Body of pancreas (tissue), 4 donors: ENCODE measurements at places on chromosomes 16 and 17. TPM values are rescaled to one million over a fixed set of nuclear protein-coding genes. Genes with fewer than 3 reads are reported as not detected.

NSMCE1 gene
- total RNA-seq = 20.1 TPM

DNA sequence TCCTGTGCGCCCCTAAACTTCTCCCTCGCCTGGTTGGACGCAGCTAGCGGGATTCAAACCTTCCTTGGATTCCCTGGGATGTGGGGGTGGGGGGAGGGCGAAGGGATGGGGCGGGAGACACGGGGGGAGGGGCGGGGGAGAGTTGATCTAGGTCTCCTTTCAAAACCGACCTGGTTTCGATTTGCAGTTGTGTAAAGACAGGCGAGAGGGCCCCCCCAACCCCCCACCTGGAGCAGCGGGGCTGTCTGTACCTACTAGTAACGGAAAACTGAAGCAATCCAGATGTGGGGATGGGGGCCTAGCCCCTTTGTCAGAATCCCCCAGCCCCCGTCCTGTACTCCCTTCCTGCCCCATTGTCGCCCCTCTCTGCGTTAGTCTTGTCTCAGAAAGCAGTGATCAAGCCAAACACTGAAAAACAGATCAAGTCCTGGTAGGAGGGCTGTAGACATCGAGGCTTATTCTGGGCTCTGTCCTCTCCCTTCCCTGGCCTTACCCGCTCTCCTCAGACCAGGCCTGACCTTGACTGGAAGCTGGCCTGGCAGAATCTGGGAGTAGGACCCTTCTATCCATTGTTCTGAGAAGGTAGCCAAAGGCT is 902 bp downstream of the DLX4 start:
- no peak for DNase-seq

- no peak for DNase-seq
Measured at GRCh38 chr16:86355951-86356350, 154.4 kb upstream of the FOXF1 start.

CACNA1G gene
- 0.33 TPM for total RNA-seq

DNA sequence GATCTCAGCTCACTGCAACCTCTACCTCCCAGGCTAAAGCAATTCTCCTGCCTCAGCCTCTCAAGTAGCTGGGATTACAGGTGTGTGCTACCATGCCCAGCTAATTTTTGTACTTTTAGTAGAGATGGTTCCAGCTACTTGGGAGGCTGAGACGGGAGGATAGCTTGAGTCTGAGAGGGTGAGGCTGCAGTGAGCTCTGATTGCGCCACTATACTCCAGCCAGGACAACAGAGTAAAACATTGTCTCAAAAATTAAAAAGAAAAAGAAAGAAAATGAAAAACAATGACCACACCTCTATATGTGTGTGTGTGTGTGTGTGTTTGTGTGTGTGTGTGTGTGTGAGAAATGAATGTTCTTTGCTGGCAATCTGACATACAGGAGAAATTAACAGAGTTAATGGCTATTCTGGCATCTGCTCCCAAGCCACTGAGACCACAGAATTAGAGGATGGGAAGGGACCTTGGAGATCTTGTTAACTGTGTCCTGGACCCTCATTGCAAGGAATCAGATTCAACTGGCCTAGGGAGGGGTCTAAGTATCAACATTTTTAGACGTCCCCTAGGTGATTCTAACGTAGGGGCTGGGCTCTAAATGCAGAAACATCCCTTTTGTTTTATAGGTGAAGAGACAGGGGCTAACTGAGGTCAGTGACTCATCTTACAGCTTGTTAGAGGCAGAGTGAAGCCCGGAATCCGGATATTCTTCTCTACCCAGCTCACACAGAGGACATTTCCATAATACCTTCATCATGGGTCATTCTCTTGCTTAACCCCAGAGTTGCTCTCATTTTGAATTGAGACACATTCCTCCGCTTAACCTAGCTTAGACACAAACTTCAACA is 16.4 kb upstream of the MARCHF10 start:
- no peak for DNase-seq

DNA sequence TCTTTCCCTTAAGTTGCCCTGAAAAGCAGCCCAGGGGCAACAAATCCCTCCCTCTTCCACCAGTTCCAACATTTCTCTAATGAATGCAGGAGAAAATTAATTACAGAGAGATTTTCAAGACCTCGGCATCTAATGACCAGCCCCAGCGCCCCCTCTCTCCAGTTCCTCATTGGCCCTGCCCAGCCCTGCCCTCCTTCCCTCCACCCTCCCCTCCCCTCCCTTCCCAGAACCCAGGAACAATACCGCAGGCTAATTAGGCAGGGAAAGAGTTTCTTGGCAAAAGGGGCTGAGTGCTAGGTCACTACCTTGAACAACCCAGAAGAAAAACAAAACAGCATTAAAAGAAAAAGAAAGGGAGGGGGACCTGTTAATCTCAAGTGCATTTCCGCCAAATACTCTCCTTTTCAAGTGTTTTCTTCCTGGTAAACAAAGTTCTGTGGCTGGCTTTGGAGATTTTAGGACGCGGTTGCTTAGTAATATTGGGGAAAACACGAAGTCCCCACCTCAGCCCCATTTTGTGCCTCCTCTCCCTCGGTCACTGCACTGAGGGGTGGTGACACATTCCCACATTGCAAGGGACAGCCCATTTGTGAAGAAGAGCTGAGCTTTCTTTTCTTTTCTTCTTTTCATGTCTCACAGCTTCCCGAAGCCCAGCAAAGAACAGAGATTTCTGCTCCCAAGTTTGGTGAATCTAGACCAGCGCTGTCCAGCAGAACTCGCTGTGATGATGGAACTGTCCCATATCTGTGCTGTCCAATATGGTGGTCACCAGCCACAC is 215.4 kb downstream of the SOX9 start:
- DNase-seq = no peak

WNK4 gene
- not detected for total RNA-seq

DNA sequence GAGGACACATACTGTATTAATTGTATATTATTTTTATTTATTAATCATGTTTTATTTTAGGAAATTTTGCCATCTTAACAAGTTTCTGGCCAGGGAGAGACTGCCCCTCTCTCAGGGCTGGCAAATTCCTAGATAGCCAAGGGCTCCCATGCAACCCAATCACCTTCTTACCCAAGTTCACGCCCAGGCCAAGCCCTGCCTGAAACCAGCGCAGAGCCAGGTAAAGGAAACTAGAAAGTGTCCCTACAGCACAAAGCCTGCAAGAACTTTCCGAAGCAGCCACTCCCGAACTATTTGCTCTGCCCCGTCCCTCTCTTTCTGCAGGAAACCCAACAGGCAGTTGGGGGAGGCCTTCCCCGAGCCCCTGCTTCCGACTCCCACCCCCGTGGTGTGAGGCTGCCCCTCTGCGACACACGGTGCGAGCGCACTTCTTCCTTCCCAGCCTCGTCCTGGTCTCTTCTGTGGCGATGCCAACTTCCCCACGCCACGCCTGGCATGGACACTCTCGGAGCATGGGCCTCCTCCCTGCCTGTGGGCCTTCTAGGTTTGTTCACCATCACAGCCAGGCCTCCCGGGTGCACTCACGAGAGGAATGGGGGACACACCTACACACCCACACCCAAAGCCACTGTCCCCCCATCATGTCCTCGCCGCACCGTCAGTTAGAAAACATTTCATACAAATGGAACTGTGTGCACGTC is 100.4 kb downstream of the ZNF778 start:
- no peak for DNase-seq

DNA sequence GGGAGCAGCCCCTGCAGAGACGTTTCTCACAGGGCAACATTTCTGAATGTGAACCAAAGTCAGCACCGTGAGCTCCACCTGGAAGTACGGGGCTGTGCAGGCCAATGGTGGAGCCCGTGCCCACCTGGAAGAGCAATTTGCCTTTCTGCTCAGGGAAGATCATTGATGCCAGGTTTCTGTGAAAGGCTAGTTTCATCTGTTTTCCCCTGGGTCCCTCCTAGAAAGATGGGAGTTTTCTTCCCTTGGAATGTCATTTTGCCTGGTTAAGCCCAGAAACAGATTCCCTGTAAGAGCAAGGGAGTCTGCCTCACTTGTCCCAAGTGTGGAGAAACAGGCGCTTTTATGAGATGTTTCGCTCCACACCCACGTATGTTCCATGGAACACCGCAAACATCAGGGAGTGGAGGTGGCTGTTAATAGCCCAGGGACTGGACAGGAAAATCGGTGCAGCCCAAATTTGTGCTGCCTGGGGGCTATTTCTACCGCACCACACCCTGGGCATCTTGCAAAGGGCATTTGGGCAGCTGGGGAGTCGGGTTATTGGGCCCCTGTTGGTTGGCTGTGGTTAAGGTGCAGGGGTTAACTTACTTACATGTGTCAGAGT is 2.6 kb downstream of the SLC6A4 start:
- DNase-seq = no peak

DNA sequence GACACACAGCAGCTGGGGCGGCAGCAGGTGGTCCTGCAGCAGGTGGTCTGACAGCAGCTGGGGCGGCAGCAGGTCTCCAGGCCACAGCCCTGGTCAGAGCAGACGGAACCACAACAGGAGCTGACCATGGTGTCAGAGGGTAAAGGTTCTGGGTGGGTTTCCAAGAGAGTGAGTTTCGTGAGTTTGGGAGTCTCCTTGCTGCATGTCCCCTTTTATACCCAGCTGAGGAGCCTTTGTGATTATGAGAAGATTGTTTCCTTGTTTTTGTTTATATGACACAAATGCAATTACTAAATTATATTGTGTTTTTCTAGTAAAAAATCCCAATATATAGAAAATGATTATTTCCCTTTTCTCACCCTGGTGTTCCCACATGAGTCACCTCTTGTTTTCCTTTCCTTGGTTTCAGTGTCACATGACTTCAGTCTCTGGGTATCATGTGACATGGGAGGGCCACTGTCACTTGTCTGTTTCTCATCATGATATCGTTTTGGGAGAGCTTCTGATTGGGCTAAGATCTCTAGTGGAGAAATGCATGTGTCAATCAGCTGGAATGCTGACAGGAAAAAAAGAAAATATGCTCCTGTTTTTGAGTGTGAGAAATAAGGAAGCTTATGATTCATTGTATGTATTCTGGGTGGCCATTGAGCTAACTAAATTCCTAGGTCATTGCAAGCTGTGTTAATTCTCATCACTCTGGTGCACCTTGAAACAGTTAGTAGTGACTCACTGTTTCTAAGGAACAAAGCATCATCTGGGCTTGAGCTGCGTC is at the start of gene KRTAP4-6:
KRTAP4-6 (minus strand) TSS at position 185 of the 772 bp plus-strand sequence; CDS start at position 128, 57 bp downstream.
- DNase-seq = no peak

DNA sequence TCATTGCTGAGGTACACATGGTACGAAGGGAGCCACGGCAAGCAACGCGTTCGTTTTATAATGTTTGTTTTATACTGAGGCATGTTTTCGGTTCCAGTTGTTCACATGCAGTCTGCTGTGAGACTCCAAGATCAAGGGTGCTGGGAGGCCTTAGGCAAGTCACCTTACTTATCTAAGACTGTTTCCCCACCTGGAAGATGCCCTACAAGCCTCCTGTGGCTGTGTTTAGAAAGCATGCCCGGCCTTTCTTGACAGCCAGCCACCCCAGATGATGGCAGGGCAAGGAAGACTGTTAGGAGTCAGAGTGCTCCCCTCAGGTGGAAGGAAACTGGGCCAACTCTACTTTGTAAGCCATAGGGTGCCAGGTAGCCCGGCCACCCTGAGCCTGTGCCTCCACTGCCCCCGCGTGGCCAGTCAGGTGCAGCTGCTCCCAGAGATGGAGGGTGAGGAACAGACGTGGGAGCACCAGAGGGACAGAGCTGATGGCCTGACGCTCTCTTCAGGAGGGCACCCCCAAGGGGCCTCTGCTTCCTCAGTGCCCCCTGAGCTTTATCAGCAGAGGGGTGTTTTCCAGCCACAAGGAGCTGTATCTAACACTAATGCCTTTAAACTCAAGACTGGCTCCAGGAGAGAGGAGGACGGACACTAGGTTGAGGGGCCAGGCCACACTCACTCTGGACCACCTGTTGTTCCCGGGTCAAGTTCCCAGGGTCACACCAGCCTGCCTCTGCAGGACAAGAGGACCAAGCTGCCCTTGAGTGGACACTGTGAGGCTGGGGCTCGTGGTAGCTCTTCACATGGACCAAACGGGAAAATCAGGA is 5.4 kb downstream of the NAT9 start:
- DNase-seq = peak; percentile 90

TNFRSF17 gene
- not detected for total RNA-seq

GRCh38 chr17:54864636-54865356 is 35.9 kb upstream of the TOM1L1 start:
- DNase-seq = peak; percentile 22

DNA sequence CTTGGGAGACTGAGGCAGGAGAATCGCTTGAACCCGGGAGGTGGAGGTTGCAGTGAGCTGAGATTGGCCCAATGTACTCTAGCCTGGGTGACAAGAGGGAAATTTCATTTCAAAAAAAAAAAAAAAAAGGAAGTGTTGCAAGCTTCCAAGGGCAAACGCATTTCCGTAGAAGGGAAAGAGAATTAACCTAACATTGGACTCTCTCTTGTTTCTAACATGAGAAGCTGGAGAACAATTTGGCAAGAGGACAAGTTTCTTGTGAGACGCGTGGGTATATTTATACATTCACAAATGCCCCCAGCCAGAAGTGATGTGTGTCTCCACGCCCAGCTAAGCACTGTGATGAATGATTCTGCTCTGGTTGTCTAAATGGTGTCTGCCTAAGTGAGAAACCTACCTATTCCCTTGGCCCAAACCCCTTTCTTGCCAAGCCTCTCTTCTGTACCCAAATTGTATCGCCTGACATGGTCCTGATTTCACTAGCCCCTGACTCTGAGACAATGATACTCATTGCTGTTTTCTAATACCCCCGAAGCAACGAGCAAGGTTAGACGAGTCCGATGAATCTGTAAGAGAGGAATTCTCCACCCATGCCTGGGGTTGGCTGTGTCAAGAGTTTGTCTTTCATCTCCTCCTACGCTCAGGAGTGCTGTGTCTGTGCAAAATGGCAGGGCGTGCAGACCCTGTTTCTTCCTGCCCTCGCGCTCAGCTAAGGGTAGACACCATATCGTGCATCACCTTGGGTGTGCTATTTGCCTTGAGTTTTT is 14.2 kb upstream of the ST6GALNAC2 start:
- no peak for DNase-seq

DNA sequence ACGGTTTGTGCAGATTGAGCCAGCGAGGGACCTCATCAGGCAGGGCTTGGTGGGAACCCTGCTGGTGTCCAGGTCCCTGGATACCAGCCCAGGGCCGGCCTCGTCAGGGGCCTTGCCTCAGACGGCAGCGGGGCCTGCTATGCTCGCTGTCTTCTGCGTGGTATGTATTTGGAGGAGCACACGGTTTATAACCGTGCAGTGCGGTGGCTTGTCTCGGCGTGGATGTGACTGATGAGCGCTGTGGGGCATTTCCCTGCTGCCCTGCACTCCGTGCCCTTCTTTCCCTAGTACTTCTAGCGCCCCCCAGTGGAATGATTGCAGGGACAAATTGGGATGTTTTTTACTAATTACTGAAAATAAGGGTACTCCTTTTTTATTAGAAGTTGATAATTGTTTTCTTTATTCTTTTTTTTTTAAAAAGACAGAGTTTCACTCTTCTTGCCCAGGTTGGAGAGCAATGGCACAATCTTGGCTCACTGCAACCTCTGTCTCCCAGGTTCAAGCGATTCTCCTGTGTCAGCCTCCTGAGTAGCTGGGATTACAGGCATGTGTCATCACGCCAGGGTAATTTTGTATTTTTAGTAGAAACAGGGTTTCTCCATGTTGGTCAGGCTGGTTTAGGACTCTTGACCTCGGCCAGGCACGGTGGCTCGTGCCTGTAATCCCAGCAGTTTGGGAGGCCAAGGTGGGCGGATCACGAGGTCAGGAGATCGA is 15.3 kb downstream of the TBCD start:
- DNase-seq = peak; percentile 68

GRCh38 chr17:10523064-10523463 is 4.7 kb upstream of the MYH1 start:
- no peak for DNase-seq

GRCh38 chr17:4256952-4257351 is 6.8 kb downstream of the ANKFY1 start:
- no peak for DNase-seq

- DNase-seq = peak; percentile 48
Measured at GRCh38 chr16:28596115-28596630, 677 bp downstream of the SULT1A2 start.

GRCh38 chr16:75305364-75306098 is 54.1 kb upstream of the BCAR1 start:
- DNase-seq = peak; percentile 93

CD79B gene
- not detected for total RNA-seq
